ENCODE measurements at places on chromosomes 5 and 9.

DNA sequence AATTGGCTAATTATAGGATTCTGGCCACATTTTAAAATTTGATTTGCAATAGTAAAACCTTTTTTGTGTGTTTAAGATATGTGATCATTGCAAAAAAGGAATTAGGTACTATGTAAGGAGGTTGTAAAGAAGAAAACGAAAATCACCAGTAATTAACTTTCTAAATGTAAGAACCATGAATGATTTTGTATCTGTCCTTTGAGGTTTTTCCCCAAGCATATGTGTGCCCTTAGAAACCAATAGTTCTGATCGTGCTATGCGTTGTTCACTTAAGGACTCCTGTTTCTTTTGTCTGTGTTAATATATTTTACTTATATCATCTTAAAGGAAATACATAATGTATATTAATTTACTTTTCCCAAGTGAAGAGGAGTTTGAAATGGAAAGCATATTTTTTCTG lies 410.2 kb downstream of the PSAT1 start:
- no peak for DNase-seq

DNA sequence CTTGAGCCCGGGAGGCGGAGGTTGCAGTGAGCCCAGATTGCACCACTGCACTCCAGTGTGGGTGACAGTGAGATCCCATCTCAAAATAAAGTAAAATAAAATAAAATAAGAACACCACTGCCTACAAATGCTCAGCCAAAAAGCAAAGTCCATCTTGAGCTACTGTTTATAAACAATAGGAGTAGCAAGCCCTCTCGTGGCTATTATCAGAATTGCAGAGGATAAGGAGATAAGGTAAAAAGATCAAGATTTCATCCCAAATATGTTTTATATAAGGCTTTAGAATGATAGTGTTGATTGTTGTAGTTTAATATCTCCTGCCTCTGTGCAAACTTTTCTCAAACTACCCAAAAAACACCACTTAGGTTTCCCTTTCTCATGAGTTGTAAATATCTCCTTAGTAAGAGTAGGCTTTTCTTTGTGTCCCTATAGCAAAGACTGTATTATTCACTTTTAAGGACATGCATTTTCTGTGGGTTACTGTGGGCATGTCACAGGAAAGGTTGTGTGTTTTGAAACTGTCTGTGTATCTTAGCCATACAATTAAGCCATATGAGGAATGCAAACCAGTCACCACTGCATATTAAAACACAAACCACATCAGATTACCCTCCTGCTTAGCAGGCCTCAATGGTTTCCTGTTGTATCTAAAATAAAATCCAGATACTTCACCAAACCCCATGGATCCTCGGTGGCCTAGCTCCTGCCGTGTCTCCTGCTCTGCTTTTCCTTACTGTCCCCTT lies 31.8 kb upstream of the CKS2 start:
- no peak for DNase-seq

DNA sequence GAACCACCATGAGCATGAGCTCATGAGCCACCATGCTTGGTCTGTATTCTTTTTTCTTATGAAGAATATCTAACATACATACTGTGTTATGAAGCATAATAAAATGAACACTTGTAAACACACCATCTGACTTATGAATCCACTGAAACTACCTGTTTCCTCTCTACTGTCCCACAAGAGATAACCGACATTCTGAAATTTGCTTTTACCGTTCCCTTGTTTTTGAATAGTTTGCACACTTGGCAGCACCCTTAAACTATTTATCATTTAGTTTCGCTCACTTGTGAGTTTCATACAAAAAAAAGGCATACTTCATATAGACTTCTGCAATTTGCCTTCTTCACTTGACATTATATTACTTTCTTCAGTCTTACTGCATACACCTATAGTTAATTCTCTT lies 8.9 kb downstream of the LARS1 start:
- no peak for DNase-seq

DNA sequence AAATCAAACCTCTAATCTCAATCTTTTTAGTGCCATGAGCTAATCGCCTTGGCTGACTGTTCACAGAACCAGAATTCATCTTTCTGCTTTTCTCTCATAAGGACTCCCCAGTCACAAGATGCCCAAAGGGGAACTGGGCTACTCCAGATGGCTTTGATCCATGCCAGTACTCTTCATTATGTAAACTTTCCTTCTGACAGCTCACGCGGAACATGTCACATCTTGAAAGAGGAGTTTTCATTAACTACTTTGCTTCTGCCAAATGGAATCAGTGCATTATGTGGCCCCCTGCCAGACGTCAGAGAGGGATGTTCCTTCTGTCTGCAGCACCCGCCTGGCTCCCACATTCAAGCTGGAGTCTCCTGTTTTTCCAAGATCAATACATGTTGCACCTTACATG lies 142.1 kb upstream of the NMUR2 start:
- DNase-seq: no peak

DNA sequence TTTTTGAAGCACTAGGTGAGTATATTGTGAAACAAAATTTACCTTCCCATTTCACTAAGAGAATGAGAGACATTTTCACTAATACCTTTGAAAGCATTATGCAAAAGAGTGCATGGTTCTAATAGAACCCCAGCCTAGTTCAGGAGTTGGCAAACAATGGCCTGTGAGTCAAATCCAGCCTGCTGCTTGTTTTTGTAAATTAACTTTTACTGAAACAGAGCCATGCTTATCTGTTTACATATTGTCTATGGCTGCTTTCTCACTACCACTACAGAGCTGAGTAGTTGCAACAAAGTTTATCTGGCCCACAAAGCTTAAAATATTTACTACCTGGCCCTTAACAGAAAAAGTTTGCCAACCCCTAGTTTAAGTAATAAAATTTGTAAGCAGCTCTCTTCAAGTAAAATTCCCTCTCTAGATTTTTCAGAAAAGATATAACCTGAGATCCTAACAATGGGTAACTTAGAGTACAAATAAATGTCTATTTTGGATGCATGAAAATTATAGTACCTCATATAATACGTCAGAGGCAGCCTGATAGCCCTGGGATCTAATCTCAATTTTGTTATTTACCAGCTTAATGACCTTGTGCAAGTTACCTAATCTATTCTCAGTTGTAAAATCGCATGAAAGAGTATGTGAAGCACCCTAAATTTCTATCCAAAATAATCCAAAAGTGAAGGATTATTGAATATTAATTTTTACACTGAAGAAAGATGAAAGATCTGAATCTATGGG lies 50.7 kb upstream of the ARL15 start:
- DNase-seq: no peak

GRCh38 chr9:129737479-129738274 lies 15.2 kb downstream of the PTGES start:
- peak; percentile 88 for DNase-seq

DNA sequence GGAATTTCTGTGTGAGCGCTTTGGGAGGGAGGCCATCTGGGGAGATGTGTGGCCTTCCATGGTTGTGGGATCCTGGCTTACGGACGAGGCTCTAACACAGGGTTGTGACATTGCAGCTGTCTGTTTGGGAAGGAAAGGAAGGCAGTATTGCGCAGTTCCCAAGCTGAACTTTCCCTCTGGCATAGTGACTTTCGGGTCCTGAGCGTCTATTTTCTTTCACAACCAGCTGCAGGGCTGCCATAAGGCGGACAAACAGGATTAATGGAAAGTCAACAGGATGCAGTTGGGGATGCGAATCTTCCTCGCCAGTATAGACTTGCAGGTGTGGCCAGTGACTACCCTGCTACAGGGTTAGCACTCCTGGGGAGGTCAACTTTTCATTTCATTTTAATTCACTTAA lies 25.9 kb downstream of the CCT5 start:
- DNase-seq: no peak

GRCh38 chr5:40106847-40107246 lies 572.9 kb upstream of the PTGER4 start:
- DNase-seq: no peak

DNA sequence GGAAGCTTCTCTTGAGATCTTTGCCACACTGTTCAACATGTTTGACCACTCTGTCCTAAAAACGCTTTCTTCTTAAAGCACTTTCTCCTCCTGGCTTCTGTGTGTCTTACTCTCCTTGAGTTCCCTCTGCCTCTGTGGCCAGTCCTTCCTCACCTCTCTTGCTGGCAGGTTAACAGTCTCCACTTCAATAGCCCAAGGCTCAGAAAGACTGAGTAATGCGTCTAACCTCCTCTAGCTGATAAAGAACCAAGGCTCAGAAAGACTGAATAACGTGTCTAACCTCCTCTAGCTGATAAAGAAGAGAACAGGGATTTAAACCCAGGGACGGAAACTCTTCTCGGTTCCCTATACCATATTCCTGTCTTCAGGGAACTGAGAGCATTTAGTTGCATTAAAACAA lies 205.2 kb downstream of the AOPEP start:
- no peak for DNase-seq

DNA sequence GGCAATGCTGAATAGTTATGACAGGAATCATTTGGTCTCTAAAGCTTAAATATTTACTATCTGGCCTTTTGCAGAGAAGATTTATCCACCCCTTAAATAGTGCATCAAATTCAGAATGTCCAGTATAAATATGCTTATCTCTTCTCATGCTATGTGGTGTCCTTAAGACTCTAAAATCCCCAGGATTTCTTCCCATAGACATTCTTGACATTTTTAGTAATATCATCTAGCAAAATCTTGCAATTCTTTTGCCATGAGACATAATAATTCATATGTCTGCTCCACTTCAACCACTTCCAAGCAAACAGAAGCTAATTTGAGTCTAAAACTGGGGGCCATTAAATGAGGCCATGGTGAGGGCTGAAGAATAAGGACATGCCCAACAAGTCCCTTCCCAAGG lies 1923.4 kb upstream of the CDH9 start:
- DNase-seq: no peak

DNA sequence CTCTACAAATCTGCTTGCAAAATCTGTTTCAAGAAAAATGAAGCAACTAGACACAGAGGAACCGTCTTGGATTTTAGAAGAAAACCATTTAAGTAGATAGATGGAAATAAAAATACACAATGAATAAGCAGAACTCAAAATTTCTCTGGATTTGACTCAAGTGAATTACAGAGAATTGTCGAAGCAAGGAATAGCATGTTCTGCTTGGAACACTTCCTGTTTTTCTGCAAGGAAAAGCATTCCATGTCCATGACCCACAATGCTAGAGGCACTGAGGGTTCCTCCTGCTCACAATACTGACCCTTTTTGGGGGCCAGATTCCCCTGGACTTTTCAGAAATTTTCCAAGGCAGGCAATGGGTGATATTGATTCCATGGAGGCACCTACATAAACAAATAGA lies 29.8 kb downstream of the PRUNE2 start:
- no peak for DNase-seq

Measured in natural killer cell treated with Interleukin-12 subunit alpha and Interleukin-12 subunit beta and Interleukin-15 and Interleukin-18, amount 100 ng/mL, for 72 hours (primary cell).